BJ (cell line): ENCODE measurements at places on chromosomes 2 and 18. TPM values are rescaled to one million over a fixed set of nuclear protein-coding genes. Genes with fewer than 3 reads are reported as not detected.

Gene CDK5R2
- polyA plus RNA-seq, result 0.02 TPM in 1 of 2 replicates, not detected in the other

Gene PKDCC
- 3.0 and 6.6 TPM in 2 replicates for polyA plus RNA-seq

Gene TGIF1
- polyA plus RNA-seq, result 64.8 and 78.9 TPM in 2 replicates

DNA sequence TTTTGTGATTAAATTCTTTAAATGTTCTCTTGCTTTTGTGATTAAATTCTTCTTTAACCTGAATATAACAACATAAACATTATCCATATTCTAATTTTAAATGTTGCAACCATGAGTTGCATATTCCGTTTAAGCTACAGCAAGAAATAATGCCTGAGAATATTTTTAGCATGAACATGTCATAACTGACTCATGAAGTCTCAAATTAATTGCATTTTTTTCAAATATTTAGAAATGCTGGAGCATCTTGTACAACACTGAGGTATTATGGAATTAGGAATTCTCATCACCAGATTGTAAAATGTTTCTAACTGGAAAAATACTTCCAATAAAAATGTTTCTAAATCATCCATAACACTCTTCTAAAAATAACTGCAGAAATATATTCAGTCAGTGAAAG lies 14.7 kb downstream of the ROCK2 start:
- peak; percentile 41 for DNase-seq

DNA sequence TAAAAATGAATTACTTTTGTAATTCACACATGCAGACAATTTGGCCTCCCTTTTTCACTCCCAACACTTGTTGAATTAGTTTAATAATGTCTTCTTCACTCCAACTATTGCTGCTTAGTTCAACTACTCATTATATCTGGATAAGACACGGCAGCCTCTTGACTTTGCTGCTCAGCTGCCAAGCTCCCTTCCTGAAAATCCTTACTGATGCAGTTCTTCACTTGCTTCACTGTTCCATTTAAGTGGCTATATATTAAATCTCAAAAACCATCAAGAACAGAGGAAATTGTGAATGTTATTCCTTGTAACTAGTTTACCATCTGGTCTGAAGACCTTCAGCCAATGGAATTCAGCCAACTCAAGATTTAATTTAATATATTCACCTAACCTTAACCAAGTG lies 127.1 kb downstream of the NCOA1 start:
- DNase-seq, result no peak

DNA sequence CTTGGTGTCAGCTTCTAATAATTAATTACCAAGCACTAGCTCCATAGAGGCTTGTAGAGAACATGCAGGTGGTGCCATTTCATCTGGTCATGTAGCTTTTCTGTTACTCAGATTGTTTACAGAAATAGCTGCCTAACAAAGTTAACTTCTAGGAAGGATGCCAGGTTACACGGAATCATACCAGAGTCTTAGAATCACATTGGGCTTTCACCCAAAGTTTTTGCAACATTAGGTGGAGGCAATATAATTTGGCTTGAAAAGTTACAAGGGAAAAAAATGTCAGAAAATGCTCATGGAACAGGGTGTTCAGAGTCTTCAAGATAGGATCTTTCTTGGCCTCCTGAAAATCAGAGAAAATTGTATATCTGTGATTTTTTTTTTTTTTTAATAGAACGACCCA lies 135.6 kb downstream of the ARHGAP15 start:
- peak; percentile 72 for DNase-seq

DNA sequence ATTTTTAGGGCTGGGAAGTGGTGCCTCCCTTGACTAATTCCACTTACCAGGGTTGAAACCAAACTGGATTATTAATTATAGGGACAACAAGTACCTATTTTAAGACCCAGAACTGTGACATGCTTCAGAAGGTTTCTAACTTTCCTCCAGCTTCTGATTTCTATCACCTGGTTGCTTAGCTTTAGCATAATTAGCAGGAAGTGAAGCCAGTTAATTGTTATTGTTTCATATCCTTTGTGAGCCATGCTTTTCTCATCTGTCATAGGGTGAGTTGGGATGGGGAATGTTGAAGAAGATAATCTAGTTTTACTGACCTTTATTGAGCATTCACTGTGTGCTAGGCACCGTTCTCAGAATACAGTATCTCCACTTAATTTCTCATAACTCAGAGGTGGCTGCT lies 3.2 kb downstream of the YPEL5 start:
- DNase-seq, result no peak

GRCh38 chr2:28271919-28272250 lies 120.8 kb upstream of the FOSL2 start:
- DNase-seq, result no peak

DNA sequence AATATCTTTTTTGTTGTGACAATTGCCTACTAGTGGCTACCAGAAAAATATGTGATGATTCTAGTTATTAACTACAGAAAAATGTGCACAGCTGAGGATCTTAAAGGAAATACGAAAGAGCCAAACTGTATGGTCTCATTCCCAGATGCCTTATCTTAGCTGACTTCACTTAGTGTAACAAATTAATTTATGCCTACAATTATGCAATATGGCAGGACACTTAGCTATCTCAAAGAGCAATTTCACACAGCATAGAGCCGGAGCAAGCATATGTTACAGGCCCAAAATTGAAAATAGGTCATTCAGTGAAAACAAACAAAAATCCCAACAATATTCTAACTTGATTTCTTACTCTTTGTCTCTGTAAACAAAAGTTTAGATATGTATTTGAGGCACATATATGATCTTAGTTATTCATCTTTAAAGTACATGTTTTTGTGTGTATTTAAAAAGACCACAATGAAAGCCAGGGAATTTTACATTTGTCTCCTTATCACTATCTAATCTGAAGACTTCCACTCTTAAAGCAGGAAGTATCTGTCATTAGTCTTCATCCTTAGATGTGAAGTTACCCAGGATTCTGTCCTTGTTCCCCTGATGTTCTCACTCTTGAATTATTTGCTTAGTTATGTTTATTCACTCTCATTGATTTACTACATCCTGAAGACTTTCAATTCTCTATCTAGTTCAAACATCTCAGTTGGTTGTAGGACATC lies 1579.0 kb upstream of the NXPH2 start:
- DNase-seq, result no peak

GRCh38 chr2:42371611-42372473 lies 10.8 kb upstream of the COX7A2L start:
- no peak for DNase-seq

GRCh38 chr2:70888923-70889715 lies 46.6 kb upstream of the ATP6V1B1 start:
- DNase-seq, result no peak

GRCh38 chr18:2964361-2965010 lies 48.5 kb downstream of the LPIN2 start:
- no peak for DNase-seq

- no peak for DNase-seq
These were observed 120.9 kb upstream of the CDC42EP3 start for GRCh38 chr2:37792366-37792765.
